ENCODE measurements at places on chromosomes 7 and 10. TPM values are rescaled to one million over a fixed set of nuclear protein-coding genes. Genes with fewer than 3 reads are reported as not detected.

Gene PILRA
- 2.8 TPM for polyA plus RNA-seq

Gene HTR5A
- 0.01 TPM for polyA plus RNA-seq

Gene SRRM3
- 5.4 TPM for polyA plus RNA-seq

Gene SPDYE1
- polyA plus RNA-seq: not detected

Gene PON3
- not detected for polyA plus RNA-seq

Gene TRIM73
- polyA plus RNA-seq: 0.13 TPM

Gene IFIT1B
- polyA plus RNA-seq: not detected

Gene VPS26A
- 62.8 TPM for polyA plus RNA-seq

Gene STEAP4
- polyA plus RNA-seq: 7.2 TPM

Gene CPN1
- polyA plus RNA-seq: not detected

Gene RNLS
- polyA plus RNA-seq: 3.0 TPM

Gene CALHM1
- polyA plus RNA-seq: not detected

Gene ANAPC16
- polyA plus RNA-seq: 60.1 TPM

Gene CAV2
- 10.9 TPM for polyA plus RNA-seq

Gene ABHD11
- polyA plus RNA-seq: 26.6 TPM

Gene GDF10
- polyA plus RNA-seq: 0.05 TPM
